ENCODE measurements at places on chromosomes 1 and 21.

DNA sequence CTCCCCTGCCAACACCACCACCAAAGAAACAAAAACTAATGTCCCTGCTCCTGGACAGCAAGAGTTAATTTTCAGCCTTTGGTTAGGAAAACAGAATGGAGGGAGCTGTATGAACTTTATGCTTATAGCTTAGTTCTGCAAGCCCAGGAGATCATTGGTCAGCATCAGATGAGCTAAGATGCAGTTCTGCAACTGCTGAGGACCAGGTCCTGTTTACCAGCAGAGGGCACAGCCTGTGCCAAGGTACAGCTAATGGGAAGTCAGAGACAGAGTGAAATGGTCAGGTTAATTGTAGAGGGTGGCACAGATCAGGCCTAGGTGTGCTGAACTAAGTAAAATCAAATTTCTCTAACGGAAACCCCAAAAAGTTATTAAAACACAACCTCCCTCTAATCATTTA lies 161.3 kb downstream of the ROR1 start:
- no peak for DNase-seq

GRCh38 chr1:190179817-190180216 lies 297.8 kb downstream of the BRINP3 start:
- DNase-seq = no peak

DNA sequence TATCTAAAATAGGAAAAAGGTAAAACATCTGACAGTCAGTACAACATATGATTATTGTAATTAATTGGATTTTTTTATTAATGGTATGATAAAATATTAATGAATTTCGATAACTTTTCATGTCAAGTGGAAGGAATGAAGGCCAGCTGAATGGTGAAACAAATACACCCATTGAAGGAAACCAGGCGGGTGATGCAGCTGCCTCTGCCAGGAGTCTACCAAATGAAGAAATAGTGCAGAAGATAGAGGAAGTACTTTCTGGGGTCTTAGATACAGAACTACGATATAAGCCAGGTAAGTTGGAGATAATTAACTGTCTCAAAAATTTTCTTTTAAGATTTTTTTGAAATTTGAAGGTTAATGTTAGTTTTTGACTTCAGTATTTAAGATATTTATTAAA lies 3.2 kb downstream of the SON start:
- no peak for DNase-seq

GRCh38 chr1:63892632-63893395 lies 119.0 kb downstream of the ROR1 start:
- no peak for DNase-seq

DNA sequence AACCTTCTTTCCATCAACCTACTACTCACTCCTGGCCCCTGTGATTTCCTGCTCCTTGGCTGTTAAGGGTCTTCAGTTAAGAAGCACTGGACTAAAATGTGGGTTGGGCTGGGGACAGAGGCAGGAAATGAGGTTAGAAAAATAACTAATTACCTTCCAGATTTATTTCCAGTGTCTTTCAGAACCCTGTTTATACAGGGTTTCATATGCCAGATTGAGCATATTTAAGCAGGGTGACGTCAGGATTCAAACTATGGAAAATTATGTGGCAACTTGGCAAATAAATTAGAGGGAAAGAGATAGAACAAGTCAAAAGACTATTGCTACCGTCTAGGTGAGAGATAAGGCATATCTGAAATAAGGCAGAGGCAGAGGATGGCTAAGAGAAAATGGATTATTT lies 11.7 kb upstream of the MCOLN3 start:
- no peak for DNase-seq

DNA sequence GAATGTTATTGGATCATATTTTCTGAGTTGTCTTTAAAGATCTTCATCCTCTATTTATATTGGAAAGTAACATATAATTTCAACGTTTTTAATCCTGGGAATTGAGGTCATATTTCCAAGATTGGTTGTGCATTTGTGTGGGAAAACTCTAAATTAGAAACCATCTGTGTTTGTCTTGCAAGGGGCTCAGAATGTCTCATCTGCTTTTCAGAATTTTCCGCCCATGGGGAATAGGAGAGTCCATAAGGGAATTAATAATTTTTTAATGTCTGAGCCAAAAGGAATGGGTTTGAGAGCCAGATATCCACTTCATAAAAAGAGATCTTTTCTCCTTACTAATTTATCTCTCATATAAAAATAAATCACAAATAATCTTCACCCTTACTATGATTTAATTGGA lies 84.8 kb upstream of the MAP1LC3C start:
- DNase-seq = no peak

- no peak for DNase-seq
Observed at GRCh38 chr1:15525050-15526020, 1.3 kb upstream of the DNAJC16 start.

GRCh38 chr1:157403608-157404007 lies 148.7 kb downstream of the FCRL5 start:
- no peak for DNase-seq

DNA sequence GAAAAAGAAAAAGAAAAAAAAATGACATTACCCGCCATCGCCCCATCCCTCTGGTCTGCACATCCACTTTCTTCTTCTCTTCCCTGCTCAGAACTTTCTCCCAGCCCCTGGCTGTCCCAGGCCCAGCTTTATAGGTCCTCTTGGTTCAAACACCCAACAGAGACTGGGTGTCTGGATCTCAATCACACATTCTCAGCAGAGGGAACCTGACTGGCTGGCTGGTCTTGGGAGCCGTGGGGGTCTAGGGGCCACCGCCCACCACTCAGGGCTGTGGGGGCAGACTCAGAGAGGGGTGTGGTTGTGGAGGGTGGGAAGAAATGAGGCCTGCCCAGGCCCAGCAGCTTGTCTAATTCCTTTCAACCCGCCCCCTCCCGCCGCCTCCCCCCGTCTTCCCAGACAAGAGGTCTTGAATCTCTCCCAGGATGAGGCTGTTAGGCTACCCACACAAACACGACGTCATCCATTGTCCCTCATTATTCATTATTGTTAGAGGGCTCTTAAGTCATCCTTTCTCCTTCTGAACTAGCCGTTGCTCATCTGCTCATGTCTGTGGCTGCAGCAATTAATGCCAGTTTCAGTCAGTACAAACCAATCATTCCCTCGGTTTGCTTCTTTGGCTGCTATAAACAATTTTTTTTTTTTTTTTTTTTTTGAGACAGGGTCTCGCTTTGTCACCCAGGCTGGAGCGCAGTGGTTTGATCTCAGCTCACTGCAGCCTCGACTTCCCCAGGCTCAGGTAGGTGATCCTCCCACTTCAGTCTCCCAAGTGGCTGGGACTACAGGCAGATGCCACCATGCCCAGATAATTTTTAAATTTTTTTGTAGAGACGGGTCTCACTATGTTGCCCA lies 40.6 kb upstream of the CLIC4 start:
- no peak for DNase-seq

GRCh38 chr1:103111926-103112325 lies 3.6 kb upstream of the COL11A1 start:
- no peak for DNase-seq

DNA sequence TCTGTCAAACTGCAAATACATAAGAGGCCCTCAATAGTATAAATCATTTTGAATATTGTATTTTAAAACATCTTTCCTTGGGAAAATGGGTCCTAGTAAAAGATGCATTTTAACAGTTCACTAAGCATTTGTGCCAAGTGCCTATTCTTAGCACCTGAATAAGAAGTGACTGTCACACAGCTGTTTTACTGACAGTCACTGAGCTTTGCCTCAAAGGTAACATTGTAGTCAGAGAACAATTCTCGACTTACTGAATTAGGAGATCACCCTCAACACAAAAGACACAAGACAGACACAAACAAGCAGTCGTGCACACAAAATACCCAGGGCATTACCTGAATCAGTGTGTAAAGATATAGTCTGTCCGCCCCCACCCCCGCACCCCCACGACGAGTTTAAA lies 408 bp downstream of the ESRRG start:
- no peak for DNase-seq

- no peak for DNase-seq
Observed at GRCh38 chr1:200033511-200034261, 6.2 kb downstream of the NR5A2 start.

GRCh38 chr1:41313661-41314131 lies 47.5 kb upstream of the FOXO6 start:
- no peak for DNase-seq

- DNase-seq = no peak
Observed at GRCh38 chr1:198623752-198624647, 14.8 kb upstream of the PTPRC start.

Measured in stimulated activated naive CD4-positive, alpha-beta T cell treated with Interleukin-2 at 50 U/mL for 16 hours (primary cell).